ENCODE measurements at places on chromosomes 7 and 10.

GRCh38 chr10:89342206-89342958 is 14.6 kb downstream of the IFIT3 start:
- no peak for DNase-seq

DNA sequence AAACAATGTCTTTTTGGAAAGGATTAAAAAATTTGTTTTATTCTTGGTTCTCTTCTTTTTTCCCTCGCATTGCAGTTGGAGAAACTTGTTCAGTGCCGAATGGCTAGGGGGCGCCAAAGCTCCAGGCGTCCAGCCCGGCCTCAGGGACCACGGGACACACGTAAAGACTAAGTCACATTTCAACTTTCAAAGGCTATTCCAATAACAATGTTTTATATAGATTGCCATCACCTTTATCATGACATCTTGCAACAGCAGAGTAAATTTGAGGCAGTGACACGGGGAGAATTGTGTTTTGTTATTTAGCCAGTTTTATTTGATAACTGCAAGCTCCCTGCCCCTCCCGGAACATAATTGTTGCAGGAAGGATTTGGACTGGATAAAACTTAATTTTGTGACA is 2.2 kb upstream of the IGFBP3 start:
- DNase-seq: no peak

- DNase-seq: no peak
Measured at GRCh38 chr10:120929166-120929565, 78.0 kb downstream of the WDR11 start.

DNA sequence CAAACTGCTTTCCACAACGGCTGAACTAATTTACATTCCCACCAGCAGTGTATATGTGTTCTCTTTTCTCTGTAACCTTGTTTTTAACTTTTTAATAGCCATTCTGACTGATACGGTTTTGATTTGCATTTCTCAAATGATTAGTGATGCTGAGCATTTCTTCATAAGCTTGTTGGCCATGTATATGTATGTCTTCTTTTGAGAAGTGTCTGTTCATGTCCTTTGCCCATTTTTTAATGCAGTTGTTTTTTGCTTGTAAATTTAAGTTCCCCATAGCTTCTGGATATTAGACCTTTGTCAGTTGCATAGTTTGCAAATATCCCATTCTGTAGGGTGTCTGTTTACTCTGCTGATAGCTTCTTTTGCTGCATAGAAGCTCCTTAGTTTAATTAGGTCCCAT is 6.1 kb downstream of the ZNF786 start:
- no peak for DNase-seq

DNA sequence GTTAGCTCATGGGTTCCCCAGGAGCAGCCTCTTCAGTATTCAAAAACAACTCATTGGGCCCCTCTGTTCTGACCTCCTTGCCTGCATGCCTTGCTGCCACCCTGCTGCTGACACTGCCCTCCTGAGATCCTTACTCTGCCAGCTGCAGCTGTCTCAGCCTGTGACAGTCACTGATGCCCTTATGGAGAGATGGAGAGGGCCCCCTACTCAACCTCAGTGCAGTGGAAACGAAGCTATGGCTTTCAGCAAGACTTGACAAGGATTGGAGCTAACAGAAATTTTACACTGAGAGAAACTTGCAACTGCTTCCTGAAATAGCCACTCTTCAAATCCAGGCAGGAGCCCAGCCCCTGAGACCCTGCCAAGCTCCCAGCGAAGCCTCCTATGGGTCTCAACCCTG is 678.3 kb upstream of the C7orf33 start:
- DNase-seq: no peak

All from T-helper 22 cell (primary cell).